H1 (cell line): ENCODE measurements at places on chromosomes 11 and 22.

DNA sequence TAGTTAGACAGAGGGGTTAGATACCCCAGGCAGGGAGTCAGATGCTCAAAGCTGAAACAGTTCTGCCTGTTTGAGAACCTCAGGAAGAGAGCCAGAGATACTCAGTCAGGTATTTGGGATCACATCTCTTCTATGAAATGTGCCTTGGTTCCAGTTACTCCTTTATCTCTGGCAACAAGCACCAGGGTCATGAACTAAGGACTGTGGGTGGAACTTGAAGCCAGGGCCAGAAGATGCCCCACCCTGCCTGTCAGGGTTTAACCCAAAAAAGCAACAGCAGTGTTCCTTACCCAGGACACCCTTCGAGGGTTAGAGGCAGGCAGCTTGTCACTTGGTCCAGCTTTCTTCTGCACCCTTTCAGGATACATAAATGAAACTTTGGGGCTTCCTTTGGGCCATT lies 15.0 kb upstream of the WT1 start:
- no peak for DNase-seq

- DNase-seq, result no peak
Observed at GRCh38 chr22:21940521-21940920, 12.1 kb downstream of the PPM1F start.

- no peak for DNase-seq
Observed at GRCh38 chr11:1292644-1293618, 16.5 kb downstream of the TOLLIP start.

- no peak for DNase-seq
Observed at GRCh38 chr11:2483426-2483825, 38.6 kb downstream of the KCNQ1 start.

DNA sequence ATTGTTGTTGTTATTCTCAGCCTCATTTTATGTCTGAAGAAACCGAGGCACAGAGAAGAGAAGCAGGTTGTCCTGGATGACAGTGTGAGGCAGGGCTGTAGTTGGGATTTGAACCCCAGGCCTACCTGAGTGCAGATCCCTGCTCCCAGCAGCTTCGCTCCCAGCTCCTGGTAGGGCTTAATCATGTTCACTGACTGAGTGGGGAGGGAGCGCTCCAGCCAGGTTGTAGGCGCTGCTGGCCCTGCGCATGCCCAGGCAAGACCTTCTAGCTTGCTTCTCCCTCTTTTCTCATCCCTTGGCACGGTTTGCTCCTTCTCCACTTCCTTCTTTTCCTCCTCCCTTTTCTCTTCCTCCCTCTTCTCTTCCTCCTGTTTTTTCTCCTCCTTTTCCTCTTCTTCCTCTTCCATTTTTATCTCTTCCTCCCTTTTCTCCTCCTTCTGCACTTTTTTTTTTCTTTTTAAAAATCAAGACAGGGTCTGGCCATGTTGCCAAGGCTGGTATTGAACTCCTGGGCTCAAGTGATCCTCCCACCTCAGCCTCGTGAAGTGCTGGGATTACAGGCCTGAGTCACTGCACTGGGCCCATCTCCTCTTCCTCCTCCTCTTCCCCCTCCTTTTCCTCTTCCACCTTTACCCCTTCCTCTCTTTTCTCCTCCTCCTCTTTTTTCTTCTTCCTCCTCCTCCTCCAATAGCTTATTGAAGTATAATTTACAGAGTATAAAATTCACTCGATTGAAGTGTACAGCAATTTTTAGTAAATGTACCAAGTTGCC lies 109.3 kb downstream of the KIAA1671 start:
- DNase-seq, result no peak

- no peak for DNase-seq
Observed at GRCh38 chr11:131052367-131052766, 136.1 kb upstream of the SNX19 start.

- DNase-seq, result no peak
Observed at GRCh38 chr22:16966251-16966650, 41.8 kb downstream of the GAB4 start.

DNA sequence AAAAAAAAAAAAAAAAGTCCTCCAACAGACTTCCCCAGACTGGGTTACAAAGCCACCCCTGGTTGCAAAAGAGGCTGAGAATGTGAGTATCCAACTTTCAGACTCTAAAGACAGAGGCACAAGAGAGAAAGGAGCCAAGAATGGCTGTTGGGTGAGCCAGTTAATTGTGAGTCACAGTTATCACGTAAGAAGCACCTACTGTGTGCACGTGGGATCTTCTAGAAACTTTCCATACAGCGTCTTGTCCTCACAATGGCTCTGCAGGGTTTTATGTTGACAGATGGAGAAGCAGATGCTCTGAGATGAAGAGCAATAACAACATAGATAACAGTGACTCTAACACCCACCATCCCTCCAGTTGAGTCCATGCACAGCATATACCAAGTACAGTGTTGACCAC lies 41.0 kb downstream of the CD82 start:
- DNase-seq, result no peak

DNA sequence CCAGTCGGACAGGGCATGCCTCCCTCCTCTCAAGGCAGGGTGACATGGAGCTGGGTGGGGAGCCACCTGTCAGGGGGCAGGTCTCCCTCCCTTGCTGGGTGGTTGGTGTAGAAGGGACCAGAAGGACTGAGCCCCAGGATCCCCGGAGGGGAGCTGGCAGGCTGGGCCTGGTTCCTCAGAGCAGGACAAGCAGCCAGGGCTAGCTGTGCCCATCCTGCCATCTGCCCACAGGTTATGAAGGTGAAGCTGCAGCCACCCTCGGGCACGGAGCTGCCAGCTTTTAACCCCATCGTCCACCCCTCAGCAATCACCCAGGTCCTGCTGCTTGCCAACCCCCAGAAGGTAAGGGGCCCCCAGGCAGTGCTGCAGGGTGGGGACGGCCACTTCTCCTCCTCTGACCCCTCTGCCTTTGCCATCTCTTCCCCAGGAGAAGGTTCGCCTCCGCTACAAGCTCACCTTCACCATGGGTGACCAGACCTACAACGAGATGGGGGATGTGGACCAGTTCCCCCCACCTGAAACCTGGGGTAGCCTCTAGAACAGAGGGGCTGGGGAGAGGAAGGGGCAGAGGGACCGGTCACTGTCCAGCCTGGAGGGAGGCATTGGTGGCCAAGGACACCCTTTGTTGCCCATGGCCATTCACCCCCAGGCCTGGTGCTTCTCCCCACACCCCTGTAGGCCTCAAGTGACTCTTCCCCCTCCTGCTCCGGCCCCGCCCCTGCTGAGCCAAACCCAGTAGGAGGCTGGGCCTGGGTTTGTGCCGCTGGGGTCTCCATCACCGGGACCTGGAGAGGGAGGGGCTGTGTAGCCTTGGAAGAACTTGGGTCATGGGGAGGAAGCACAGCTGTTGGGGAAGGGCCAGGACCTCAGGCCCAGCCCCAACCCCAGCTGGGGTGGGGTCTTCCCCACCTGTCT lies 7.0 kb upstream of the SH3BP1 start:
- DNase-seq, result no peak

- no peak for DNase-seq
Observed at GRCh38 chr11:134370526-134371435, 39.0 kb downstream of the GLB1L2 start.
